ENCODE measurements at places on chromosomes 1 and 21.

DNA sequence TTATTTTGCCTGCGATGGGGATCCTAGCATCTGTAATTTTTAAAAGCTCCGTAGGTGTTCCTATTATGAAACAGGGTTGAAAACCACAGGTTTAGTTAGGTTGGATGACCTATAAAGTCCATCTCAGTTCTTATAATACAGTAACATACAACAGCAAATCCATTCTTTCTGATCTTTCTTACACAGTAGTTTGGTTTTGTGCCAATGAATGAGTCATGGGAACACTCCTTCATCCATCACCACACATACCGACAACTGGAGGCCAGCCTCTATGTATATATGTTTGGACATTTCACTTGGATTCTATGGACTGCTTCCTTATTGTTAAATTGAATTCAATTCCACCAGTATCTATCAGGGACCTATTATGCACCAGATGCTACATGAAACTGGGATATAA, 118.4 kb upstream of the L1TD1 start:
- no peak for DNase-seq

DNA sequence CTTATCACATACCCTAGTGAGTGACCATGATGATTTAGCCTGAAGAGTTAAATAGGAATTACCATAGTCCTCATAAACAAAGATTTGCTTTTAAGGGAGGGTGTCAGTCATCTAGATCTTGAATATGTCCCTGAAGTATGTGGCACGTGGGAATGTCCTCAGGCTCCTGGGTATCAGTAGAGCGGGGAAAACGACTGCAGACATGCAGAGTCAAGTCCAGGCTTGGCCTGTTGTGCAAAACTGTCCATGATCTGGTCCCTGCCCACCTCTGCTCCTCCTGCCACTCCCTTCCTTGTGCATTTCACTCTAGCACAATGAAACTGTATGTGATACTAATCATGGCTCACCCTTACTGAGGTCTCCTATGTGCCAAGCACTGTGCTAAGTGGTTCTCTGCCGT, 12.9 kb downstream of the MOV10 start:
- DNase-seq = no peak

- no peak for DNase-seq
These were observed 563.0 kb upstream of the NEGR1 start for GRCh38 chr1:72845381-72845780.

DNA sequence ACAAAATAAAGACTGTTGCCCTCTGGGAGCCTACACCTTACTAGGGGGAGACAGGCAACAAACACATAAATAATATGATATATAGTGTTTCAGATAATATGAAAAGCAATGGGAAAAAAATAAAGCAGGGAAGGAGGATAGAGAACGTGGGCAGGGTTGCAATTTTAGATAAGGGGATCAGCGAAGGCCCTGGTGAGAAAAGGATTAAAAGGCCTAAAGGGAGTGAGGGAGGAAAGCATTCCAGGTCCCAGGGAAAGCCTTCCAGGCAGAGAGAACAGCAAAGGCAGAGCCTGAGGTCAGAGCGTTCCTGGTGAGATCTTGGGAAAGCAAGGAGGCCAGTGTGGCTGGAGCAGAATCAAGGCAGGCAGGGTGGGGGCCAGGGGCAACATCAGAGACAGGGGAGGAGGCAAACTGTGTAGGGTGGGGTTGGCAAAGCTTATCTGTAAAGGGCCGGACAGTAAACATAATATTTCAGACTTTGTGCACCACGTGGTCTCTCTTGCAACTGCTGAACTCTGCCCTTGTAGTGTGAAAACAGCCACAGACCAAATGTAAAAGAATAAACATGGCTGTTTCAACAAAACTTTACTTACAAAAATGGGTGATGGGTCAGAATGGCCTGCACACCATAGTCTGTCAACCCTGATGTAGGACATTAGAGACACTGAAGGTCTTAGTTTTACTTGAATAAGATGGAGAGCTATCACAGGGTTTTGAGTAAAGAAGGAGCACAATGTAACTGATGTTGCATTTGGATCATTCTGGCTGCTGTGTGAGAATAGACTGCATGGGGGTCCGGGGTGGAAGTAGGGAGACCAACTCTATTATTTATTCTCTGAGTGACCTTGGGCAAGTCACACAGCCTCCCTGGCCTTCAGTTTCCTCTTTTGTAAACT, 13.3 kb upstream of the CPT2 start:
- DNase-seq = no peak

DNA sequence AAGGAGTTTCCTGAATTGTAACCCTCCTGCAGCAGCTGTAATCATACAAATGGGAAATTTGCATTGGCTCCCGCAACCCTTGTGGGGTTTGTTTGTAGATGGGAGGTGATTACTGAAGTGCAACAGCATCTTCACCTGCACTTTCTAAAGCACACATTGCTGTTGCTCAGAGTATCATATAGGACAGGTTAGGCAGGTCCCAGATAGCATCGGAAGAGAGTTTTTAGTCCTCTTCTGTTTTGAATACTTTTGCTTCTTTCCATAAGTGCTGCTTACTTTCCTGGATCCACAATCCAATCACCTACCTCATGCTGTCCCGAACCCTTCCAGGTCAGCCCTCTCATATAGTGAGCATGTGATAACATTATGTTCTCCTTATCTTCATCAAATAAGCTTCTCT, 300.4 kb downstream of the PTPRC start:
- DNase-seq = no peak

- no peak for DNase-seq
These were observed 82.7 kb upstream of the ZBTB18 start for GRCh38 chr1:243968413-243968812.

DNA sequence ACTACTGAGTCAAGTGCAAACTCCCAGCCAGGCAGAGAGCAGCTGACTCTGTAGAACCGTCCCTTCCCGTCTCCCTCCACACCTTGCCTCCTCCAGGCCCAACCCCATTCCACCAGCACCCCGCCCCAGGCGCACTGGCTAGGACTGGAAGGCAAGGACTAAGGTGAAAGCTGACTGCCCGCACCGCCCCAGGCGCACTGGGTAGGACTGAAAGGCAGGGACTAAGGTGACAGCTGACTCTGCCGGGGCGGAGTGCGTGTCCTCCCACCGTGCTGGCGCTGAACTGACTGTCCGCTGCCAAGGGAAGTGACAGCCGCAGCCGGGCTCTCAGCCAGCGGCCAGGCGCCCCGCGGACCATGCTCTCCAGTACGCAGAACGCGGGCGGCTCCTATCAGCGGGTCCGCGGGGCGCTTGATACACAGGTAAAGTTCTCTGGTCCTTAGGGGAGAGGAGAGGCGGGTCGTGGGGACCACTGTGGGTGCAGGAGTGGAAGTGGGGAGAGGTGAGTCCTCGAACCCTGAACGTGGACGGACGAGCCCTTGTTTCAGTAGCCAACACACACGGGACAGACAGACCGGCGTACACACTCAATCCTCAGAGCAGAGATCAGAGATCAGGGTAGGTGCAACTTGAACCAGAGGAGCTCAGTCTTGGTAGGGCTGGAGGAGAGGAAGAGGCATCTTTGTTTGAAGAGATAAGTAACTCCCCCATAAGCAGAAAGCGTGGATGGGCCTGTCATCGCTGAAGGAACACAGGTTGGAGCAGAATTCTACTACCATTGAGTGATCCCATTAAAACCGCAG, 58.0 kb downstream of the RBM11 start:
- no peak for DNase-seq

DNA sequence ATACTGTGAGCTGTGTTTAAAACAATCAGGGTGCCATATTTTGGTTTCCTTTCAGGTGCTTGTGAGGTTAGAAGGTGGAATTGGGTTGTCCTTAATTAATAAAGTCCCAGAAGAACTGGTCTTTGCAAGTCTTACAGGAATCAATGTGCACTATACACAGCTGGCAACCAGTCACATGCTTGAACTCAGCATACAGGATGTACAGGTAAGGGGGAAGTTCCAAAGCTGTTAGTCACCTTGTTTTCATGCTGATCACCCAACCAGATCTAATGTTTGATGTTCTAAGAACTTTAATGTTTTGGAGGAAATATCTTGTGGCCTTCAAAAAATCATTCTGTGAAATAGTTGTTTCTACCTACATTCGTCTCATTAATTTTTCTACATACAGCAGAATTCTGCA, 156.3 kb downstream of the VPS13D start:
- no peak for DNase-seq
